ENCODE measurements at places on chromosomes 6 and 20.

DNA sequence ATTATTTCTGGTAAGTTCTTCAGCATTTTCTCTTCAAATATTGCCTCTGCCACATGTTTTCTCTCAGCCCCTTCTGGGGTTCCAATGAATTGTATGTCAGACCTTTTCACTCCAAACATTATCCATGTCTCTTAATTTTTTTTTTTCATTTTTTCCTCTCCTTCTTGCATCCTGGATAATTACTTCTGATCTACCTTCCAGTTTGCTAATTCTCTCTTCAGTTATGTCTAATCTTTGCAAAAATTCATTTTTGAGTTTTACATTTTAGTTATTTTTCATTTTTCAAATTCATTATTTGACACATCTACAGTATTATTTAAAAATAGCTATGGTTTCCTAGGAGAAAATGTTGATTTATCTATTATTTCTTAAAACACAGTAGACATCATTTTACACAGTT, 271.7 kb downstream of the TFAP2B start:
- DNase-seq: no peak

DNA sequence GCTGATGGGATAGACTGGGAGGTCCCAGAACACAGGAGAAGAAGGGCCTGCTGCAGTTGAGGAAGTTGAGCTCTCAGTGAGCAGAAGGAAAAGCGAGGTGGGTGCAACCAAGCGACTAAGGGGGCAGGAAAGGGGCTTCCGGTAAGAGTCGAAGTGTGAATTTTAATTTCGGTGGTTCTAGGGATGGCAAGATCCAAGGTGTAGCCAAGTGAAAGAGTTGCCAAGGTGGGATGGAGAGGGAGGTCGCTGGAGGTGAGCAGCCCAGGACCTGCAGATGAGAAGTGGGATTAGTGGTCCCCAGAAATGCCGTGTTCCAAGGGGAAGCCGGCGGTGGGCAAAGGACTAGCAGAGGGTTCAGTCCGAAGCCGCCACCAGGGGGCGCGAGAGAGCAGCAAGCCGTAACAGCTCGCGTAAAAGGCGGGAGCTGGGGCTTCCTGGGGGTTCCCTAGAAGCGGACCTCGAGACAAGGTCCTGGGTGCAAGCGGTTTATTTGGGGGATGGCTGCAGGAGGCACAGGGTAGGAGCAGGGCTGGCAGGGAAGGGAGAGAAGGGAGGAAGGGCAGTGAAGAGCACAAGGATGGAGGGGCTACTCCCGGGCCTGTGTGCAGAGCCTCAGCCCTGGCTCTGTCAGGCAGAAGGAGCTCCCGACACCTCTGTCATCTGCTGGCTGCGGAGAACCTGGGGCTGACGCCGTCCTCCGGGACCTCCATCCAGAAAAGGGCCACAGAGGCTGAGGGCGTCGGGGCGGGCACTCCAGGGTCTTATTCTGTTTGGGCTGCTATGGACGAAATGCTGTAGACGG, 103.6 kb downstream of the PAX1 start:
- peak; percentile 4 for DNase-seq

GRCh38 chr6:17730078-17730704, 23.5 kb upstream of the NUP153 start:
- no peak for DNase-seq

DNA sequence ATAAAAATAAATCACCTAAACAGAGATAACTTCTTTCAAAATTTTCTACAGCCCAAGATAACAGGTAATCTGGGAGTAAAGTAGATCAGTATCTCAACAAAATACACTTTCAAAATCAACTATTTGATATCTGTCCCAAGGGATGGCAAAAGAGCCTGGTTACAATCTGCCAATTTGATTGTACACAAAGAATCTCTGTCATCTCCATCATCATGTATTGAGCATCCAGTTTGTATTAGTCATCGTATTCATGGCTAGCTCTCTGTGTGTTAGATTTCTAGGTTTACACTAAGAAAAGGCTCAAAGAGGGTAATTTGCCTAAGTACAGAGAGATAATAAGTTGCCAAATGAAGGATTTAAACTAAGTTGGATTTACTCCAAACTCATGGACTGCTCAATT, 329.0 kb upstream of the NRSN1 start:
- no peak for DNase-seq

DNA sequence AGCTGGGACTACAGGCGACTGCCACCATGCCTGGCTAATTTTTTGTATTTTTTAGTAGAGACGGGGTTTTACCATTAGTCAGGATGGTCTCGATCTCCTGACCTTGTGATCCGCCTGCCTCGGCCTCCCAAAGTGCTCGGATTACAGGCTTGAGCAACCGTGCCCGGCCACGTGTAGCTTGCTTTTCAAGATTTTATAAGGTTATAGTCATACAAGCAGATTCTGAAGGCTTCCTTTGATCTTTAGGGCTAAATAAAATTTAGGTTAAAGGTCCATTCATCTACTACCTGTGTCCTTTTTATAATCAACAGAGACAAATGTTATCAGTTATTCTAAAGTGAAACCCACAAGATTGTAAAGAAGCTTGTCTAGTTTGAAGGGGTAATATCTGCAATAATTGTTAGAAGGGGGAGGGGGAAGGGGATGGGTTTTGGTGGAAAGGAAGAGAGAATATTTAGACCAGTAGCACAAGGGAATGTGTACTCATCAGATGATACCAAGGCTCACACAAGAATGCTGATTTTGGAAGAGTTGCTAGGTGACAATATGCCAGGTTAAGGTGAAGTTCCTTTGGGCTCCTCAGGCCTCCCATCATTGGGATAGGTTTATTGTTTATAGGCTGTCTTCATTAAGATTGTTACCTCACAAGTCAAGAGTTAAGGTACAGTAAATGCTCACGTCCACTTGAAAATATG, 284.7 kb downstream of the ALDH8A1 start:
- no peak for DNase-seq

GRCh38 chr6:141809901-141810300, 322.8 kb upstream of the GJE1 start:
- no peak for DNase-seq

DNA sequence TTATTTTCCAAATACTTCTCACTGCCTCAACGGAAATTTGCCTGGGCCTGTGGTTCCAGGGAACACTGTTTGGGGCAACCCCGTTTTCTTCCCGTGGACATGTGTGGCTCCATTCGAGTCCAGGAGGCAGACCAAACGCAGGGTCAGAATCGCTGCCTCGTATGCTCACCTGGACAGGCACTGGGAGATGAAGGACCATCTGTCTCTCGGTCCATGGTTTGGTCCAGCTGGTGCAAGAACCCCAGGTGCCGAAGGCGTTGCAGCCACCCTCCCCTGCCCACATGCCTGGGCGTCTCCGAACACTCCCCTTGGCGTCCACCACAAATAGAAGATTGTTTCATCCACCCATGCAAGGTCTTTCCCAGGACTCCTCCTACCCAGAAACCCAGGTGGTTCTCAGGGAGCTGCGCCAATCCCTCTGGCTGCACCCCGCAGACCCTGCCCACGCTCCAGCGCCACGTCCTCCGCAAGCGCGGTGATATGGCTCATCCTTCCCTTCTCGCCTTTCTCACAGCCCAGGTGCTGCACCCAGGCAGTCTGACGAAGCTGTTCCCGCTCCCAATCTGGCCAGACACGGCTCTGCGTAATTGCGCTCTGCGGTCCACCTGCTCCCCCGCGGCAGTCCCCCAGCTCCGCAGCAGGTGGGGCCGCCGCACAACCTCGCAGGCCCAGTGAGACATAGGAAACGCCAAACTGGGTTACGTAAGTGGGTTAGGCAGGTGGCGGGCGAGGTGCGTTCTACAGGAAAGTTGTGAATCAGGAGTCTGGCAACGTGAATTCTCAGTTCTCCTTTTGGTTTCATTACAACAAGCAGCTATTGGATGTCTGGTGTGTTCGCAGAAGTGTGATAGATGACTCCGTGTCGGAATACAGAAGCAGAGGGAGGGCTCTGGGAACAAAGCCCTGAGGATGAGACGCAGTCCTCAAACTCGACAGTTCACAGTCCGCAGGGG, 146.2 kb upstream of the ECI2 start:
- DNase-seq: no peak

GRCh38 chr6:104682722-104683643, 176.7 kb downstream of the HACE1 start:
- DNase-seq: peak; percentile 22

- DNase-seq: no peak
Measured at GRCh38 chr6:127119102-127120022, 891 bp downstream of the RSPO3 start.

DNA sequence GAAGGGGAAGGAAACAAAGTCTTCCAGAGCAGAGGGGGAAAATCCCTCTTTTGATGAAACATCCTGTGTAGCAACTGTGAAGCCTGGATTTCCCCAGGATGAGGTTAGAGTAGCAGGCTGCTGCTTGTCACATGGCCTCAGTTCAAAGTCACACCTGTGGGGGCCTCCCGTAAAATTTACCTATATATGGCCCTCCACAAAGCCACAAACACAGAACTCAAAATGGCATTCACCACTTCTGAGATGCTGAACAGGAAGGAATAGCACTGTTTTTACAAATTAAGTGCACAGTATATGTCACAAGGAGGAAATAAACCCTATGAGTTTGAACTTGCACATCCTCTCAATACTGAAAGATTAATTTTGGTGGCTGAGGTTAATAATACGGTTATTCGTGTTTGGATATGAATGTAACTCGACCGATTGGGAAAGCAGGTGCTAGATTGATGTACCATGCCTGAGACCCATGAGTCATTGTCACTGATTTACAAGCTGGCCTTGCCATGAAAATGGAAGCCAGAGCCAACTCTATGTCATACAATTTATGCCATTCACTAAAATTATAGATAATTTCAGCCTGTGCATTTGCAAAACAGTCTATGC, 70.6 kb downstream of the SGK1 start:
- peak; percentile 34 for DNase-seq

GRCh38 chr20:25863536-25864325, 167.1 kb upstream of the ZNF337 start:
- DNase-seq: no peak

- DNase-seq: no peak
Measured at GRCh38 chr6:99993533-99994251, at the start of gene MCHR2. TSS of gene MCHR2 (minus strand) at chr6:99994223. CDS start at chr6:99956147, 38,076 bp downstream.

DNA sequence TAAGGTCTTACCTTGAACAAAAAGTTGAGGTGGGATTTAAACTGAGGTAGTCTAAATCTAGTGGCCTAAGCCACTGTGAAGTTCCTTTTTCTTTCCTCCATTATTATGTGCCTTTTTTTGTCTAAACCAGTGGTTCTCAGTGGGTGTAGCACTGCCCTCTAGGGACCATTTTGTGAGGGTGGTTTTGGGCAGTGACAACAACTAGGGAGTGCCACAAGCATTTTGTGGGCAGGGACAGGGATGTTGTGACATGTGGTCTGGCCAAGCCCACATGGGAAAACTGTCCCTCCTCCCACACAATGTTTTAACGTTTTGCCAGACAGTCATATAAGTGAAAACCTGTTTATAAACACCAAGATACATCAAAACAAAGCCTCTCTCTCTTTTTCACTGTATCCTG, 899.4 kb upstream of the FLRT3 start:
- DNase-seq: no peak

DNA sequence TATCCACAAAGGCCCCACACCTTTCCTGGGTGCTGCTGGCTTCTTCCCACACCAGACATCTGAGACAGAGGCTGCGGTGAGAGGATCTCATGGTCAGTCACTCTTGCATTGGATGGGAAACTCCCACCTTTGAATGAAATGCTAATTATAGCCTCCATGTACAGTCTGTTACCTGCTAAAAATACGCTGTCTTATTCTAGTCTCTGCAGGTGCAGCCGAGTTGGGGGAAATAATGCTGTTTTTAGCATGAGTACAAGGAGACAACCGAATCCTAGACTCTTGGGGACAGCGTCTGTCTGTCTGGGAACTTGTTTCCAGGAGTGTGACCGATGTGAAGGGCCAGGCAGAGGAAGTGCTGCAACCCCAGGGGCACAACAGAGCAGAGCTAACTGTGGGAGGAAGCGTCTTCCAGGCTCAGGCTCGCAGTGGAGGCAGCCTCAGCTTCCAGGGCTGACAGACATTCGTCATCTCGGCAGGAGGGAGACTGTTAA, 286.2 kb downstream of the PREX1 start:
- DNase-seq: no peak

DNA sequence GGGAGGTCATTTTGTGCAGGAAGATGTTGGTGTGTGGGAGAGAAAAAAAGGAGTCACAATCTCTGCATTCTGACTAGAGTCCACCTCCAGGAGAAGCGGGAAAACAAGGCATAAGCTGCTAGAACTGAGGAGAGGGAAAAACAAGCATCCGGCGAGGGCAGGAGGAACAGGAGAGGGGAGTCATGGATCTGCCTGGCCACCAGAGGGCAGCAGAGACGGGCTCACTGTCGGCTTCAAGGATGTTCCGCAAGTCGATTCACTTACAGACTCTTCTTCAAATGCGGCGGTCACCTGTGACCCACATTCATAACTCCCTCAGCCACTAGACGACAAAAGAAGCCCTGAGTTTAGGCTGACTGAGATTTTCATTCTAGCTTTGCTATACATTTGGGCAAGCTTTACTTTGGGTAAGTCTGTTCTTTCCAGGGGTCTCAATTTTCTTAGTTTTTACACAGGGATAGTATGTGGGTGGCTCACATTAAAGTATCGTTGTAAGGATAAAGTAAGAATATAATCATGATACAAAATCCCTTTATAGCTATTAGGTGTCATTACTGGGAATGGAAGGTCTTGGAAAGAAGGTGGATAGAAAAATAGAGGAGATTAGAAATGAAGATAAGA, 6.6 kb upstream of the BTNL2 start:
- peak; percentile 87 for DNase-seq

- DNase-seq: no peak
Measured at GRCh38 chr6:163328411-163328810, 86.1 kb upstream of the QKI start.

GRCh38 chr6:80206758-80207157, 100.3 kb downstream of the BCKDHB start:
- no peak for DNase-seq

DNA sequence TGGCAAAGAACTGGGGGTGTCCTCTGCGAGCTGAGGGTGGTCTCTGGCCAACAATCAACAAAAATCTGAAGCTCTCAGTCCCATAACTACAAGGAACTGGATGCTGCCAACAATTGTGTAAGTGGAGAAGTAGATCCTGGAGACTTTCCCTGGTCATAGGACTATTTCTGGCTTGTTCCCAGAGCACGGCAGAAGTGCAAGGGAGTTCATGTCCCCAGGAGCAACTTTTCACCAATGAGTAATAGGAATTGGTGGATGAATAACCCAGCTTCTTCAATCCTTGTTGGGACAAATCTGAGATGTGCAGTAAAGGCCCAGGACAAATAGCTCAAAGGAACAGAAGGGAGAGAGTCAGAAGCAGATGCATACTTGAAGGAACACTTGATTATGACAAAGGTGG, 95.5 kb downstream of the QRSL1 start:
- DNase-seq: no peak

GRCh38 chr6:56556751-56557540, 85.7 kb downstream of the DST start:
- no peak for DNase-seq

DNA sequence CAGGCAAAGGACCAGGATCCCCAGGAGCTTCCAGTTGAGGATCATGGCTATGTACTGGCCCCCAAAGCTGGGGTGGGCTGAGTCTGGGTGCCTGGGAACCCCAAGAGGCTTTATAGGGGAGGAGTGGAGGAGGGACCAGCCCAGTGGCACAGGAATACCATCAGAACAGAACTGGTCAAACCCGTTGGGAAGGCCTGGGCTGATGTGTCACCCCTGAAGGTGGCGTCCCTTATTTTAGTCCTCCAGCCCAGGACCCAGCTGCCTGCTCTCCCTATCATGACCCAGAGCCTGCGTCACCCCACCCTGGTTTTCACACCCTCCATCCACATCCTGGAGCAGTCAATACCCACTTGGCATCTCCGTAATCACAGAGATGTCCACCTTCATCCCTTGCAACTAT, at the start of gene PSORS1C2:
PSORS1C2 (minus strand) TSS at position 85 of the 400 bp plus-strand sequence; CDS start at position 45, 40 bp downstream.
- no peak for DNase-seq

GRCh38 chr6:95408111-95408510, 169.2 kb upstream of the MANEA start:
- DNase-seq: no peak

- no peak for DNase-seq
Measured at GRCh38 chr6:127900935-127901334, at the start of gene THEMIS. TSS of gene THEMIS (minus strand) at chr6:127901058. CDS start at chr6:127900932, 126 bp downstream.

All from stimulated activated CD4-positive, alpha-beta T cell treated with anti-CD3 and anti-CD28 coated beads, Interleukin-1b, Interleukin-23, amount 100 ng/mL, for 1 hour (primary cell).